ENCODE measurements at places on chromosomes 3 and 15.

DNA sequence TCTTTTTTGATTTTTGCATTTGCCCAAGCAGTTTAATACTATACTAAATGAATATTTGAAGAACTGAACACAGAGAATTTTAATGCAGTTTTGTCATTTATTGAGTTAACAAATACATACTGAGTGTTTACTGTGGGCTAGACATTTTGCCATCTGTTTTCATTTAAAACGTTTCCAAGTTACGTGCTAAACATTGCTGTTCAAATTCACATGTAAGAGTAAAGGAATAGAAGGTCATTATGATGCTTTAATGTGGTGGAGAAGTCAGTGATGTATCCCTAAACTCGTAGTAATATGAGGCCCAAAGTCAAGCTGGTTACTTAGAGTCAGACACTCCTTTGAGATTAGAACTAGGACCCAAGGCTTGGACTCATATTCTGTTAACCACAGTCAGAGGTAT, 49.4 kb downstream of the CRYBG3 start:
- no peak for DNase-seq

DNA sequence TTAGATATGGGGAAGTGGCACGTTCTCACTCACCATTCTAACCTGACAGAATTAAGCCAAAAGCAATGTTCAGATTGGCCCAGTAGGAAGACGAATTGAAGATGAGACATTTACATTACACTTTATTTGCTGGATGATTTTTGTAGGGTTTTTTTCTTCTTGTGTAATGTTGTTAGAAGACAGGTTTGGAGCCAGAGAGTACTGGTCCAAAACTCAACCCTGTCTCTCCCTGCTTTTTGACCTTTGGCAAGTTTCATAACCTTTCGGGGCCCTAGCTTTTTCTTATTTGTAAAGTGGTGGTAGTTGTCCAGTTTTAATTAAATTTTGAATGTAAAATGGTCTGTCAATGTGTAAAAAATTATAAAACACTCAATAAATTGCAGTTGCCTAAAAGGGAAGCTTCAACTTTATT, 29.5 kb downstream of the PDE8A start:
- DNase-seq = no peak

GRCh38 chr3:190155752-190156151, 35.1 kb upstream of the P3H2 start:
- DNase-seq = no peak

DNA sequence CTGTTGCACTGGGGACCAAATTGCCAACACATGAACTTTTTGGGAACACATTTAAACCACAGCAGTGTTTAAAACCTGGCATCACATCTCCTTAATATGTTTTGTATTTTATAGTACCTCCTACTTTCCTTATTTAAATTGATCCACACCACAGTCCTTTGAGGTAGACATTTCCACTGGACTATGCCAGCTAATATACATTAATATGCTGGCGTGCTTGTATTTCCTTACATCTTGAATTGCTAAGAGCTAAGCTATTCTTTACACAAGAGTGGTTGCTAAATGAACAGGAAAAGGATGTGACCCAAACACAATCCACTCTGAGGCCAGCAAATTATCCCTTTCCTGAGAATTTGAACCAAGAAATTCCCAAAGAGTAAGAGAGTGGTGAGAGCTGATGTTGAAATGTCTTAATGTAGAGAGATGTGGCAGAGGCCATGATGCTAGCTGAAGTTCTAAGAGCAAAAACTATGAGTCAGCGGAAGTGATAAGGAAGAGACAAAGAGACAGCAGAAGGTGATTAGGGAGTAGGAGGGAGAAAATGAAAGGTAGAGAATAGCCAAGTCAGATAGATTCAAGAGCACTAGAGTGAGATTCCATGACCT, 131.2 kb downstream of the CD47 start:
- DNase-seq = no peak

GRCh38 chr15:59251001-59251845, 44.6 kb downstream of the LDHAL6B start:
- DNase-seq = no peak

Measured in stimulated activated CD4-positive, alpha-beta T cell treated with anti-CD3 and anti-CD28 coated beads, Interleukin-4, amount 100 ng/mL, for 1 hour (primary cell).